ENCODE measurements at places on chromosomes 7 and 10.

DNA sequence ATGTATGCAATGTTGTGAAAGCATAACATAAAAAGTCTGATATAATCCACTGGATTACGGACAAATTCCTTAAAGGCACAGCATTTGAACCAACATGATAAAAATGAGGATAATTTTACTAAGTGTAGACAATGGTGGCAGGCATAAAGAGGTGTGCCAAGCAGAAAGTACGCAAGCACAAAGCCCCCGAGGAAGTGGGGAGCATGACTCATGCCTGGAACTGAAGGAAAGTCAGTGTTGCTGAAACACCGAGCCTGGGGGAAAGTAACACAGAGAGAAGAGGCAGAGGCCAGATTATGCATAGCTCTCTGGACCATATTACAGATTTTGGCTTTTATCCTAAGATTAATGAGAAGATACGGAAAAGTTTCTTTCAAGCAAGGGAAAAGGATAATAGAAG, 490.0 kb upstream of the PHF14 start:
- ATAC-seq, result no peak

DNA sequence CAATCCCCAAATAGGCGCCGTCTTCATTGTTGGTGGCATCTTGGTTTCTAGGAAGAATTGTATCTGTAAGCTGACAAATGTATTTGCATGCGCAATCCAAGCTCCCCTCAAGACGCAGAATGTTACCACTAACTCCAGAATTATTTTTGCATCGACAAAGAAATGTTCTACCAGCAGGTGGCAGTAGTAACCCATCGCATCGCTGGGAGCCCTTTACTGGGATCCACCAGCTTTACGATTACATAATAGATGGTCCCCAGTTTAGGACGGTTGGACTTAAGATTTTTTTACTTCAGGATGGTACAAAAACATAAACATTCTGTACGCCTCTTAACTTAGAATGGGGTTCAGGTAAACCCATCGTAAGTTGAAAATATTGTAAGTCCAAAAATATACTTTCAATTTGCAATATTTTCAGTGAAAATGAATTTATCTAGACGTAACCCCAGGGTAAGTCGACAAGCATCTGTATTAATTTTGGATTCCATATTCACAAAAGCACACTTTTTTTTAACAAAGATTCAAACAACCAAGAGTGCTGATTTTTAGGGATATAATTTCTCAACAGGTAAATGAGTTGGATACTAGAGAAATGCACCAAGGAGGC, 114.0 kb upstream of the COBL start:
- ATAC-seq, result no peak

GRCh38 chr7:601036-601594, 81.5 kb upstream of the PDGFA start:
- ATAC-seq, result peak; percentile 0

DNA sequence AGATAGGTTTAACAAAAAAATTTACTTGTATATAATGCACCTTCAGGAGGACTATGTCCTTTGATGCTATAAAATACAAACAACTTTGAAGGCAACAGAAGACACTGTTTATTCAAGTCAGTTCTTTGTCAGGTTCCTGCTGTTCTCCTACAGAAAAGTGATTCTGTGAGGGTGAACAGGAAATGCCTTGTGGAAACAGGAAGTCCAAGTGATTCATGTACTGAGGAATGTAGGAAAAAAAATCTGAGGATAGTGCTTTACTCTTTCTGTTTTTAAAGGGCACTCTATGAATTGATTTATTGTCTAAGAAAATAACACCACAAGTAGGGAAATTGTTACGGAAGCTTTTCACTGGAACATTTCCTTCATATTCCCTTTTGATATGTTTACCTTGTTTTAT, 171.9 kb downstream of the HDAC9 start:
- no peak for ATAC-seq

DNA sequence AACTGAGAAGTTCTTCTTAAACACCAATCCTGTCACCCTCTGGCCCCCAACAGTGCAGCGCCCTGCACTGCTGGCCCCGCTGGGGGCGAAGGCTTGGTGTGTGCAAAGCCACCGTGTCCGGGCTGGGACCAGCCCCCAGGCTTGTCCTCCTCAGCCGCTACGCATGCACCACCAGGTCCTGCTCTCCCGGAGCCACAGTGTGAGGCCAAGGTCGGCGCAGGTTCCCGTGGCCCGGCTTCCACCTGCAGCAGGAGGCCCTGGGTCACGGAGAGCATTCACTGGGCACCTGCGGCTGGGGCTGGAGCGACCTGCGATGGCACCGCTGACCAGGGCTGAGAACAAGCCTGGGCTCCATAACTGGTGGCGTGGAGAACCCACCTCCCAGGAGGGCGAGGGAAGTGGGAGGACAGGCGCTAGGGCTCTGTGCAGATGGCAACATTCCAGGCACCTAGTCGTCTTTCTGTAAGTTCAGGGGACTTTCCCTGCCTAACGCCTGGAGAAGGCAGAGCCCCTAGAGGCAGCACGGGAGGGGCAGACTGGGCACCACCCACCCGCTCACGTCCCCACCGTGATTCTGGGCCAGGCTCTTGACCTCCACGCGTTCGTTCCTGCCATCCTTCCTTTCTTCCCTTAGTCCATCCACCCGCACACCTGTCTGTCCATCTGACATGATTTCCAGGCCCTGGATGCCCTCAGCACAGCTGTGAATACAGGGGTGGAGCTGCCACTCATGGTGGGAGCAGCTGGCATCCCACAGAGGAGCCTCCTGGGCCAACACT, 271.6 kb downstream of the ELFN1 start:
- ATAC-seq, result no peak

DNA sequence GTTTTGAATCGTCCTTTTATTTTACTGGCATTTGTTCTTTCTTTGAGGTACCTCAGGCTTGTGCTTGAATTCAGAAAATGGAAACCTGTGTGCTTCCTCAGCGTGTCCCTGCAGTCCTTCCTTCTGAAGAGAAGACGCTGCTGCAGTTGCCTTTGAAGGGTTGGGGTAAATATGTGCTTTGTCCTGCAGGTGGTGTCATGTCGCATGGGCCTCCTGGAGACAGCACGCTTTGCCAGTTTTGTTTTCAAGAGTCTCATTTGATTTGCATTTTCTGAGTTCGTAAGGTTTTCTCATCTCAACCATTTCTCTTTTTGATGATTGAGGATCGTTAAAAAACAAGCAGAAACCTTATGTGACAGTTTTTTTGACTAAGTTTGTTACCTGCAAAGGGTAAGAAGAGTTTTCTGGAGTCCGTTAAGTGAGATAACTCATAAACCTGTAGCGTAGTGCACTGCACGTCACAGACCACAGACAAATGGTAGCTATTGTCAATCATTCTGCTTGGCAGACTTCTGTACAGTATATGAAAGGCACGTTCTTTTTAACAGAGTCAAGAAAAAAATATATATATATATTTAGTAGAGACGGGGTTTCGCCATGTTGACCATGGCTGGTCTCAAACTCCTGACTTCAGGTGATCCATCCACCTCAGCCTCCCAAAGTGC, 57.0 kb downstream of the CDC123 start:
- no peak for ATAC-seq

- ATAC-seq, result no peak
Measured at GRCh38 chr7:49986191-49986590, 106.9 kb downstream of the ZPBP start.

DNA sequence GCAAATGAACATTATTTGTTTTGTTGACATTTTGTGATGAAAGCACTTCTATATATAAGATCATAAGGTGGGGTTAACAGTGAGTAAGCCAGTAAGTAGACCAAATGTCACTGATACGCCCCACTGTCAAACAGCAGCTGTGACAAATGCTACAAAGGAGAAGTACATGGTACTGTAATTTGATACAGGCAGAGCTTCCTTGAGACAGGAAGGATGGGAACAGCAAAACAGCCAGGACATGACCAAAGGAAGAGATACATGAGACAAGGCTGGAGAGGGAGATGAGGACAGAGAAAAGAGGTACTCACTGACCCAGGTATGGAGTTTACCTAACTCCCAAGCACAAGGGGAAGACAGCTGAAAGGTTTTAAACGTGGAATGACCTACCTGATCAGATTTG, 127.0 kb downstream of the SRPK2 start:
- no peak for ATAC-seq

GRCh38 chr10:11338160-11338844, 273.1 kb downstream of the USP6NL start:
- no peak for ATAC-seq

- no peak for ATAC-seq
Measured at GRCh38 chr7:110454713-110455112, 636.2 kb upstream of the LRRN3 start.

GRCh38 chr10:1896153-1896552, 158.8 kb upstream of the ADARB2 start:
- no peak for ATAC-seq

DNA sequence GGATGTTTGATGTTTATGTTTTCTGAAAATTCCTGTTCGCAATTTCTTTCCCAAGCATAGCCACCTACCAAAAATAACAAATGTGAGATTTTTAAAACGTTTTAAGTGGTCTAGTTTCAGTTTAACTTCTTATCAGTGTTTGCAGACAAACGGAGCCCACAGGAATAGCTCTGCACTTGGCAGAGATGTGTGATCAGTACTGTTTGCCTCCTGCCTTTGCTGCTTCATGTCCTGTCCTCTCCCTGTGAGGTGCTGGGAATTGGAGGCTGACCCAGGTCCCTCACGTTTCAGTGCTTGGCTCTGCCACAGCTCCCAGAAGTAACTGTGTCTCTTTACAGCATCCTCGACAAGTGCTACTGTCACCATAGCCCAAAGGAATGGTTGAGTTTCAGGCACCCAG, 1.2 kb downstream of the UCN3 start:
- no peak for ATAC-seq

DNA sequence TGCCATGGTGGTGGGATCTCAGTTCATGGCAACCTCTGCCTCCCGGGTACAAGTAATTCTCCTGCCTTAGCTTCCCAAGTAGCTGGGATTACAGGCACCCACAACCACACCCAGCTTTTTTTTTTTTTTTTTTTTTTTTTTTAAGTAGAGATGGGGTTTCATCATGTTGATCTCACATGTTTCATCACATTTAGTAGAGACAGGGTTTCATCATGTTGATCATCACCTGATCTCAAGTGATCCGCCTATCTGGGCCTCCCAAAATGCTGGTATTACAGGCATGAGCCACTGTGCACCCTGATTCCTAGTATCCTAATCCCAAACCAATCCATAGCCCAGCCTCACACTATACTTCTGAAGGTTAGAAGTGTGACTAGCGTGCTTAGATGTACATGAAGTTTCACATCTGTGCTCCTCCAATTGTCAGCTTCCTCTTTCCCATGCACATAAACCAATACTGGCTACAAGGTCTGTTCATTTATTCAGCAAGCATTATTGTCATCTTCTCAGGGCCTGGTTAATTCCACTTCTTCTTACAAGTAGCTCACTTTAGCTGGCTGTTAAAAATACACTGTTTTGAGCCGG, 6.8 kb upstream of the NAT16 start:
- ATAC-seq, result no peak

DNA sequence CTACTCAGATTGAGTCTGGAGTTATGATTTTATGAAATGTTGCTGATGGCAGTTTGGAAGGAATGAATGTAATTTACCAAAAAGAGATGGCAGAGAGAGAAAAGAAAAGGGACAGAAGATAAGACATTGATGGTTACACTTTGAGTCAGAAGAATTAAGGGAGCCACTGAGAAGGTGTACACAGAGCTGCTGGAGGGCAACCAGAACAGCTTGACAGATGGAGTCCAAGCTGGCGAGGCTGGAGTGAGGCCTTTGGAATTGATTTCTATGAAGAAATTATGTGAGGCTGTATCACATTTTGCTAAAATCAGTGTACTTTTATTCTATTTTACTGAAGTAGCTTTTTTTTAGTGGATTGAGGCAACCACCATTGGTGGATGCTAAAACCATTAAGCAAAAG, 740.5 kb downstream of the REEP3 start:
- ATAC-seq, result no peak

- ATAC-seq, result no peak
Measured at GRCh38 chr10:69248117-69248730, 28.1 kb downstream of the HKDC1 start.

- ATAC-seq, result no peak
Measured at GRCh38 chr7:445563-446288, 73.9 kb downstream of the PDGFA start.

GRCh38 chr10:26372513-26373354, 65.4 kb upstream of the APBB1IP start:
- no peak for ATAC-seq

DNA sequence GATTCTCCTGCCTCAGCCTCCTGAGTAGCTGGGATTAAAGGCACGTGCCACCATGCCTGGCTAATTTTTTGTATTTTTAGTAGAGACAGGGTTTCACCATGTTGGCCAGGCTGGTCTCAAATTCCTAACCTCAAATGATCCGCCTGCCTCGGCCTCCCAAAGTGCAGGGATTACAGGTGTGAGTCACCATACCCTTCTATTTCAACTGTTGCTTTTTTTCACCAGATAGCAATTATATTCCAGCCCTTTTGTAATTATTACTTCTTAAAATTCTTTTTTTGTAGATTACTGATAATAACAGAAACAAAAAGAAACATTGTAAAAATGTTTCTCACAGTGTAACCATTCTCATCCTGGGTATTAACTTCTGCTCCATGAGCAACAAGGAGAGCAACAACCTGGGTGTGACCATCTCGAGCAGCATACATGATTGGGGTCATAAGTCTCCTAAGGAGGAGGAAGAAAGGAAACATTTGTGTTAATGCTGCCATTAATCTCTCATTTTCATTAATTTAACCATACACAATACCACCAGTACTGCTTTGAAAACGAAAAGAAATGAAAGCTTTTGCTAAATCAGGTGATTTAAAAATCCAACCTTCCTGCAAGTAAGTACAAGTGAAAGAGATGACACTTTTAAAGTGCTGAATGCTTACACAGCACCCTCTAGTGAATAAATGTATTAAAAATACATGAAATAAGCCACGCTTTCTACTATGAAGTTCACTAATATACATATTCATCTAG, 41.8 kb downstream of the ASZ1 start:
- no peak for ATAC-seq

DNA sequence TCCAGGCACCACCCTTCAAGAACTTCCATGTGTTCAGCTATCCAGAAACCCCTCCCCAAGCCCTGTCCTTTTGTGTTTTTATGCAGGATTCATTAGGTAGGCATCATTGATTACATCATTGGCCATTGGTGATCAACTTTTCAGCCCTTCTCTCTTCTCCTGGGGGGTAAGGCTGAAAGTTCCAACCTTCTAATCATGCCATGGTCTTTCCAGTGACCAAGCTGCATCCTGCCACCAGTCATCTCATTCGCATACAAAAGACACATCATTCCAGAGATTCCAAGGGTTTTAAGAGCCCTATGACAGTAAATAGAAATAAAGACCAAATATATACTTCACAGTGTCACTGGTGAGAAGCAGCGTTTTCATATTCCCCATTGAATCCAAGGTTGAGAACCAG, 48.2 kb downstream of the DNAJC12 start:
- no peak for ATAC-seq

DNA sequence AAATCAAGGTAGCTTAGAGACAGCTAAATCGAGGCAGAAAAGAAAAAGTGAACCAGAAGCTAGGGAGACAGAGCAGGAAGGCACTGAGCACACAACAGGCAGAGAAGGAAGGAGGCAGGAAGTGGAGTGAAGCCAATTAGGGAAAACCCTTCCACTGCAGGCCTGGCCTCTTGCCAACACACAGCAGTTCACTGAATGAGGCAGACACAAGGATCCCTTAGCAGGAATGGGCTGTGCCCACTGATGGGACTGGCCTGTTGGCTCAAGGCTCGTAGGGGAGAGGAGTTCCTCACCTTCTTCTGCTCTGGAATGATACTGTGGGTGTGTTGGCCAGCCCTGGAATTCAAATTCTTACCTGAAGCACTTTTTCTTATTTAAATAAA, 220.3 kb upstream of the STK17A start:
- ATAC-seq, result no peak

- no peak for ATAC-seq
Measured at GRCh38 chr7:49398746-49399145, 374.7 kb upstream of the VWC2 start.

Measured in activated CD4-positive, CD25-positive, alpha-beta regulatory T cell treated with anti-CD3 and anti-CD28 coated beads, Interleukin-2, amount 50 U/mL, for 24 hours (primary cell).